ENCODE measurements at places on chromosomes 3 and 15. TPM values are rescaled to one million over a fixed set of nuclear protein-coding genes. Genes with fewer than 3 reads are reported as not detected.

GRCh38 chr3:38088126-38089078 is 48.5 kb downstream of the ACAA1 start:
- no peak for DNase-seq

GRCh38 chr3:29004885-29005599 is 275.8 kb upstream of the RBMS3 start:
- DNase-seq: no peak

DNA sequence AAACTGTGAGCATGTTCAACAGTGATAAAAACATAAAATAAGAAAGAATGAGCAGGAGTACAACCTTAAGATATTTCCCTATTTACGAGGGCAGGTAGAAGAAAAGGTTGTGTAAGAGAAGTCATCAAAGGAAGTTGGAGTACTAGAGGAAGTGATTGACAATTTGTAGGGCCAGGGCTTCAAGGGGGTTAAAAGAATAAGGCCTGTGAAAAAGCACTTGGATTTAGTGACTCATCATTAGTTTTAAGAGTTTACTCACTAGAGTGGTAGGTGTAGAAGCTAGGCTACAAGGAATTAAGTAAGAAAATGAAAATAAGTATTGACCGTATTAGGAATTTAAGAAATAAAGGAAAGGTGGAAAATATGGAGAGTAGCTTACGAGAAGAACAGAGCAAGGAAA is 23.6 kb downstream of the KCNMB3 start:
- DNase-seq: no peak

GRCh38 chr3:178545337-178545736 is 9.1 kb downstream of the KCNMB2 start:
- DNase-seq: no peak

DNA sequence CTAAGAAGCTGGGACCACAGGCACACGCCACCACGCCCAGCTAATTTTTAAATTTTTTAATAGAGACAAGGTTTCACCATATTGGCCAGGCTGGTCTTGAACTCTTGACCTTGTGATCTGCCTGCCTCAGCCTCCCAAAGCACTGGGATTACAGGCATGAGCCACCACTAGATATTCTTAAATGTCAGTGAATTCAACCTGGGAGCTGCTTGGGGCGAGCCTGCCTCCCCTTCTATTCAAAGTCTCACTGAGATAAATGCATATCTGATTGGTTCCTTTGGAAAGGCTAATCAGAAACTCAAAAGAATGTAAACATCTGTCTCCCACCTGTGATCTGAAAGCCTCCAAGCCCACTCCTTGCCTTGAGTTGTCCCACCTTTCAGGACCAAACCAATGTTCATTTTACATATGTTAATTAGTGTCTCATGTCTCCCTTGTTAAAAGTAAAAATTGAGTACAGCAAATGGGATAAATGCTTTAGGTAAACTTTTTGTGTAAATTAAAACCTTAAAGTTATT is 15.0 kb downstream of the CYP11A1 start:
- DNase-seq: no peak

DNA sequence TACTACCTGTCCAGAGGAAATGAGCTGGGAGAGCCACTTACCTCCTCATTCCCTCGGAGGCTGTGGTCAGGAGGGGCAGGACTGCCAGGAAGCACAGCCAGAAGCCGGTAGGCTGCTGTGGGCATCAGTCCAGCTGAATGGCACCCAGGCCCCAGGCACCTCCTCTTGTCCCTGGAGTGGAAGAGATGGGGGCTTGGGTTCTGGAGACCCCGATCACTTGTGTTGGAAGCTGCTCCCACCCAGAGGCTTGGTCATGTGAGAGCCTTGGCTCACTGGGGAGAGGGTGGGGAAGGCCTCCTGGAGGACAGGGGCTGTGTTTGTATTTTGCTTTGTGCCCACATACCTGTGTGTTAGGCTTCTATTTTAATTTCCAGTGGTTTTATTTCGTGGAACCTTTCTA is 261.9 kb downstream of the GABRG3 start:
- no peak for DNase-seq

The SLC9C1 gene
- total RNA-seq: not detected

The PRR20G gene
- total RNA-seq: not detected

Data from transverse colon (tissue), 4 donors.